ENCODE measurements at places on chromosomes 5 and 9.

- DNase-seq: peak; percentile 6
Observed at GRCh38 chr5:92401-93220, 643 bp downstream of the PLEKHG4B start.

DNA sequence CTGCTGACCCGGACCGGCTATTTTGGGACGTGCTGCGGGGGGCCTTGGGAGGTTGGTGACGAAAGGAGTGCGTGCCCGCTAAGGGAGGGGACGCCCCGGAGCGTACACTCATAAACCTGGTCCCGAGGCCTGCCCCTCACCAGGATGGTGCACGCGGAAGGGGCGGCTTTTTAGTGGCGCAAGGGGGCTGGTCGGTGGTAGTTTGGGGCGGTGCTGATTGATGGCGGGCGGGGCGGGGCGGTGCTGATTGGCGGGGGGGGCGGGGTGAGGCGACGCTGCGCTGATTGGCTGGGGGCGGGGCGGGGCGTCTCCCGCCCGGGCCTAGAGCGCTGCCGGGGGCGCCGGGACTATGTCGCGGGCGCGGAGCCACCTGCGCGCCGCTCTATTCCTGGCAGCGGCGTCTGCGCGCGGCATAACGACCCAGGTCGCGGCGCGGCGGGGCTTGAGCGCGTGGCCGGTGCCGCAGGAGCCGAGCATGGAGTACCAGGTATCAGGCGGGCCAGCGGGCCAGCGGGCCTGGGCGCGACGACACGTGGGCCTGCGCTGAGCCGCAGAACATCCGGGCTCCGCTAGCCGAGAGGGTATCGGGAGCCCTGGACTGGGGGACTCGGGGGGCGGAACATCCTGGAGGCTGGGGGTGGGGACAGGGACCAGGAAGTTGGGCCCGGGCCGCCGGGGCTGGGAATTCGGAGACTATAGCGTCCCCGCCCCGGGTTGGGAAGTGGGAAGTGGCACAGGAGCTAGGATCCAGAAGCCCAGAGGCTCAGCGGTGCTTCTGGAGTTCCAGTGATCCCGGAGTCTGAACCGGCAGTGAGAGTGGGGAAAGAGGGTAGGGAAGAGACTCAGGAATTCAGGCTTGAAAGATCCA lies at the start of gene FPGS:
TSS of gene FPGS (plus strand) at position 307 of the 868 bp plus-strand sequence. CDS start at position 350, 43 bp downstream.
- peak; percentile 95 for DNase-seq

- no peak for DNase-seq
Observed at GRCh38 chr9:93958121-93958818, 3.1 kb upstream of the BARX1 start.

DNA sequence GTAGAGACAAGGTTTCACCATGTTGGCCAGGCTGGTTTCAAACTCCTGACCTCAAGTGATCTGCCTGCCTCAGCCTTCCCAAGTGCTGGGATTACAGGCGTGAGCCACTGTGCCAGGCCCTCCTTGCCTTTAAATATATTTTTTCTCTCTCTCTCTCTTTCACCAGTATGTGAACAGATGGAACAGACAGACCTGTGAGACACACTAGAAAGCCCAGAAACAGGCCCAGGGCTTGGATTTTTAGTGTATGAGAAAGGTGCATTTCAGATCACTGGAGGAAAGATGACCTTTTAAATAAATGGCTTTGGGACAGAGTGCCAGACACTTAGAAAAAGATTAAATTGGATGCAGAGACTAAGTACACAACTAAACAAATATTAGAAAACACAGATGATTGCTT lies 3.1 kb downstream of the RASGEF1C start:
- no peak for DNase-seq

GRCh38 chr9:36164372-36164771 lies 4.8 kb upstream of the CCIN start:
- DNase-seq: no peak

DNA sequence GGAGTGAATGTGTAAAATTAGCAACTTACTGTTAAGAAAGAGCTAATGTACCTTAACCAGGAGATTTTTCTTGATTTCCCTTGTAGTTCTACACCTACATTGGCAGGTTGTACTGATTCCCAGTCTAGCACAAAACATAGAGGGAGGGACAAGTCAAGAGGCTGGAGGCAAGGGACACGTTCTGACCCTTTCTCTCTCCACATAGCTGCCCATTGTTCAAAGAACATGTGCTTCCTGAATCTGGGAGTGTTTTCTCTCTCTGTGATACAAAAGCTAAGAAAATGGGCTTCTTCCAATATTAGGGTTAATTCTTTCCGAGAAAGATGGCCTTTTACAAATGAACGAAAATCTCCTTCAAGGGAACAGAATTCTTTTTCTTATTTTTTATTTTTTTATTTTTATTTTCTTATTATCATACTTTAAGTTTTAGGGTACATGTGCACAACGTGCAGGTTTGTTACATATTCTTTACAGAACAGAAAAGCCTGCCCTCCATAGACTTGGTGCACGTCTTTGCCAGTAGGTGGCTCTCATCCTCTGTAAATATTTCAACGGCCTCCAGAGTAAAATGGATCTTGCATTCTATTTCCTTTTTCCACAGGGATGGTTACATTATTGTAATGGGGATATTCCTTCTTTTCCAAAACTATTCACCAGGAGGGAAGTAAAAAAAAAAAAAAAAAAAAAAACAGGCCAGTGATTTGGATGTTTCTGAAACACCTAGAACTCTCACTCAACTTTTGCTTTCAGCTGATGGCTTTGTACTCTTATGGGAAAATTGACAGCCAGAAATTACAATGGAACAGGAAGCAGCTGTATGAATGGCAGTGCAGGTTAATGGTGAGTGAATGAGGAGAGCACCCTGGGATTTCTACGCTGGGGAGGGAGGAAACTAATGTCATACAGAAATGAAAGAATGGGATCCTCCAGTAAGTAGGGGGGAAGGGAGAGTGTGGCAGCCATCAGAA lies 13.1 kb upstream of the IFNA5 start:
- peak; percentile 58 for DNase-seq

GRCh38 chr9:33135470-33135958 lies 31.6 kb downstream of the B4GALT1 start:
- DNase-seq: no peak

DNA sequence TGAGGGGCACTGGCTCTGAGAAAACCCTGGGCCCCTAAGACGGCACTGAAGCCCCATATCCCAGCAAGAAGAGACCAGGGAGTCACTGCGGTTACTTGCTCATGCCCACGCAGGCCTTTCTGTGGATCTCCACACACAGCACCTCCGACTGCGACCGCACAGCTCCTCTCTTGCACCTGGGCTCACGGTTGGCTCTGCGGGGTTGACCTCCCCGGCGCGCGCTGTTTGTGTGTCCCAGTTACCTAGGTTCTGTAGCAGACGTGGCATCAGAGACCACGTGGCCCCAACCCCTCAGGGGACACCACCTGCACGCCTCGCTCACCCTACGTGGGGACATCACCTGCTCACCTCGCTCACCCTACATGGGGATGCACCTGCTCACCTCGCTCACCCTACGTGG lies 12.7 kb downstream of the LPCAT1 start:
- DNase-seq: no peak

GRCh38 chr9:21711504-21711903 lies 90.9 kb upstream of the MTAP start:
- peak; percentile 10 for DNase-seq

GRCh38 chr5:109006129-109006528 lies 258.4 kb downstream of the FER start:
- DNase-seq: no peak

DNA sequence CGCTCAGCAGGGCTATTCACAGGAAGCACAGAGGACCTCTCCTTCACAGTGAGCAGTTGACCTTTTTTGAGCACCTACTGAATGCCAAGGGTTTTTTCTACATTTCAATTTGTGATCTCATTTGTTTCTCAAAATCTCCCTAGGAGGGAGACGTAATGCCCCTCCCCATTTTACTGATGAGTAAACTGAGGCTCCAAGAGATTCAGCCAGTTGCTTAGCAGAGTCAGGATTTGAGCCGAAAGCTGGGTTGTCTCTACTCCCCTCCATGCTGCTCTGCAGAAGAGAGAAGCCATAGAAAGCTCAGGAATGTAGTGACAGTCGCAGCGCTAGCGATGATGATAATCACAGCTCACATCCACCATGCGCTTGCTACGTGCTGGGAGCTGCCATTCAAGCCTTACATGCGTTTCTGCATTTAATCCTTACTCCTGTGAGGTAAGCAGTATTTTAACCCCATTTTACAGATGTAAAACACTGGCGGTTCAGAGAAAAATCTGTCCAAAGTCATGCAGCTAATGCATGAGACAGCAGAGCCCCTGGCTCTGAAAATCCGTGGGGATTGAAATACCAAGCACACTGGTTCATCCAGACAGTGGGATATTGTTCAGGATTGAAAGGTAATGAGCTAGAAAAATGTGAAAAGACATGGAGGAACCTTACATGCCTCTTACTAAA lies 33.8 kb downstream of the ERGIC1 start:
- no peak for DNase-seq

- no peak for DNase-seq
Observed at GRCh38 chr5:178081571-178082243, 31.6 kb upstream of the N4BP3 start.

DNA sequence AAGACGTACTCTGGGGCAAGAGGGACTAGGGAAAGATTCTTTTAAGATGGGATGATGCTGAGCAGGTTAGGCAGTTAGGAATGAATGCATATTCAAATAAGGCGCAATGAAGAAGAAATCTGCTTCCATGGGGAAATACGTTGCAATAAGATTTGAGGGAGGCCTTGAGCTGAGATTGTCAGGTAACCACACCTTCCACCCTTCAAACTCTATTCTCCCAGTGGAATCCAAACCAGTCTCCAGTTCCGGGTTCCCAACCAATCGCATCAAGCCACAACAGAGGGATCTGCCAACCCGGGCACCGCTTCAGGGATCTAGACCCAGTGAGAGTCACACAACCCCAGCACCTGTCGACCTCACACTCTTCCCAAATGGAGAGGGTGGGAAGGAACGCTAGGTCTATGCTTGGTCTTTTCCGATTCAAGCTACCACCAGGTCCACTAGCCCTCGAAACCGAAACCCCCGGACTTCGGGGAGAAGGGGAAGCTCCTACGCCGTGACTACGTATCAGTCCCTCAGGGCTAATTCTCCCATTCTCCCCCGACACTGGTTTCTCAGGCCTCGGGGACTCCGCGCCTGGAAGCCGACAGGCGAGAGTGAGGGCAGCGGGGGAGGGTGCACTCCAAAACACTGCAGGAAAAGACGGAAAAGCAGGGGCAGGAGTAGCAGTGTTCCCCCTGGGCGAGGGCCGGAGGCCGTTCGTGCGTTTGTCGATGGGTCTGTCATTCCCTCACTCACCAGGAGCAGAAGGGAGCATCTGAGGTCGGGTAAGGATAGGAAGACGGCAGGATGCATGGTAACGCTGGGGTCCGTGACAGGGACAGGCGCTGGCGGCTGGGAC lies 534 bp downstream of the ERP44 start:
- peak; percentile 72 for DNase-seq

DNA sequence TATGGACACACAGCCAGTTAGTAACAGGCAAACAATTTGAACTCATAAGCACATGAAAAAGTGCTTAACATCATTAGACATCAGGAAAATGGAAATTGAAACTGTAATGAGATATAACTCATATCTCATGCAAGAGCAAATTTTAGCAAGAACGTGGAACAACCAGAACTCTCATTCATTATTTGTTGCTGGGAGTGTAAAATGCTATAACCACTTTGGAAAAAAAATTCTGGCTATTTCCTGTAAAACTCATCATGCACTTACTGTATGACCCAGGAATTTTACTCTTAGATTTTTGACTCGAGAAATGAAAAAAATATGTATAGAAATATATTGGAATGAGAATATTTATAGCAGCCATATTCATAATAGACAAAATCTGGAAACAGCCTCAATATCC lies 205.7 kb upstream of the PUM3 start:
- peak; percentile 60 for DNase-seq

DNA sequence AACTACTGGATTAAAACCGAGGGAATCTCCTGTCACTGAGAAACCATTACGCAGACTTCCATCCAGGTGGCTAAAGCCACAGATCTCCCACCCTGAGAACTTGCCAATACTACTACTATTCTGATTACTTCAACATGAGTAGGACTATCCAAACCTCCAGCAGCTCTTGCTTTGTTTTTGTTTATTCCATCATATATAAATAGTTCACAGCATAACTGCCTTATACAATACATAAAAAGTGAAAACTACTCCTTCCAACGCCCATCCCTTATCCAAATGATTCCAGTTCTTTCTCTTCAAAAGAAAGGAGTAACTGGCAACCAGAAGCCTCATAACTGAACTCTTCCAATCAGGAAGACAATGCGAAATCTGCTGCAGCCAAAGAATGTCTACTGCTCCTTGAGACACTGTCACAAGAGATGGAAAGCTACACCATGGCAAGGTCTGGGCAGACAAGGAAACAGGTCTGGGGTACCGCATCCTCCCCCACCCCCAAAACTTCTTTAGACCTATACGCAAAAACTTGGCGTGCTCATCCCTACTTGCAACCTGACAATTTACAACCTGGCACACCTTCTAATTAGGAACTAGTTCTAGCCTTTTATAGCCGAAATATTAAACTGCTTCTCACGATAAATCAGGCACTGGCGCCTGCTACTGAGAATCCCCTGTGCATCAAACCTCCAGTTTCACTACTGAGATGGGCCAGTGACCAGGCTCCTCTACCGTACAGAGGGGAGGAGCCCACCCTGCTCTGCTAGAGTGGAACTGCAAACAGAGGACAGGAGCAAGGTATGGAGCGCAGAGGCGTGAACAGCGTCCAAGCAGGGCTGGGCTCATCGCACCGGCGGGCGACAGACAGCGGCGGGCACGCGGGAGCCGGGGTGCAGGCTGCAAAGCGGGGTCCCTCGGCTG lies 986 bp downstream of the PLPP1 start:
- peak; percentile 56 for DNase-seq

DNA sequence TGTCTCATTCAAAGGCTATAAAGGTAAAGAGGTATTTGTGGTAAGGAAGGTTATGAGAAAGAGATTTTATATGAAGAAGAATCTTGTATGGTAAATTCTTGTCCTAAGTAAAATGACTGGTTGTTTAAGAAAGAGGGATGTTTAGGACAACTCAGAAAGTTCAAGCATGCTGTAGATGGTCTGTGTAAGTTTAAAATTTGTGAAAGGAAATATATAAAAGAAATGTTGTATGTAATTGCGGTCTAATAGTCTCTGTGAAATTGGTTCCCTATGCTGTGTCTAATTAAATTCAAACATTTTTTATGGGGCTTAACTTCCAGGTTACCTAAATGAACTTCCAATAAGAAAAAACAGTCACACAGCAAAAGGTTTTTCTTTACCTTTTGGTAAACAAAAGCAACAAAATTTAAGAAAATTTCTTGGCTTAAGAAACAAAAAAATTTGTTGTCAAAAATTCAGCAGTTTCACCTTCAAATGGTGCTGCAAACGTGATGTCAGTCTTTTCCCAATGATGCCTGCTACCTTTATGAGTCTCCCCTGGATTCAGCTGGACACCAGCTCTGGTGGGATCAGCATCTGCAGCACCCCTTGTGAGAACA lies 83.0 kb upstream of the FCN1 start:
- no peak for DNase-seq

GRCh38 chr9:135973277-135974219 lies 12.4 kb upstream of the UBAC1 start:
- no peak for DNase-seq

DNA sequence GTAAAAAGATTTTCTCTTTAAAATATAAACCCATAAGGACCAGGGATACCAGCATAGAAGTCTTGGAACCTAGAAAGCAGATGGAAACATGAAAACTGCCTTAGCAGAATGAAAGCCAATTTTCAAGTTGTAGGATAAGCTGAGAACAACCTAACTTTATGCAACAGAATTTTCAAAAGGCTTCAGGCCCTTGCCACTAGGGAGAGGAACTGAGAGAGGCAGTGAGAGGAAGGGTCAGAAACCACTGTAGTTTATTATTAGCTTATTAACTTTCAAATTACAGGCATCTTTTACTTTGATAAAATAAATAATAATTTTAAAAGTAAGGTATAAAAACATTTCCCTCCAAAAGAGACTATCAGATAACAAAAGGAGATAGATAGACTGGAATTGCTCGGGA lies 33.4 kb downstream of the FAM81B start:
- no peak for DNase-seq

All from EH (cell line).